ENCODE measurements at places on chromosomes 12 and 14.

- no peak for DNase-seq
Observed at GRCh38 chr14:67365476-67365875, 5.3 kb downstream of the EIF2S1 start.

GRCh38 chr12:116406529-116406928 lies 129.0 kb upstream of the MED13L start:
- no peak for DNase-seq

DNA sequence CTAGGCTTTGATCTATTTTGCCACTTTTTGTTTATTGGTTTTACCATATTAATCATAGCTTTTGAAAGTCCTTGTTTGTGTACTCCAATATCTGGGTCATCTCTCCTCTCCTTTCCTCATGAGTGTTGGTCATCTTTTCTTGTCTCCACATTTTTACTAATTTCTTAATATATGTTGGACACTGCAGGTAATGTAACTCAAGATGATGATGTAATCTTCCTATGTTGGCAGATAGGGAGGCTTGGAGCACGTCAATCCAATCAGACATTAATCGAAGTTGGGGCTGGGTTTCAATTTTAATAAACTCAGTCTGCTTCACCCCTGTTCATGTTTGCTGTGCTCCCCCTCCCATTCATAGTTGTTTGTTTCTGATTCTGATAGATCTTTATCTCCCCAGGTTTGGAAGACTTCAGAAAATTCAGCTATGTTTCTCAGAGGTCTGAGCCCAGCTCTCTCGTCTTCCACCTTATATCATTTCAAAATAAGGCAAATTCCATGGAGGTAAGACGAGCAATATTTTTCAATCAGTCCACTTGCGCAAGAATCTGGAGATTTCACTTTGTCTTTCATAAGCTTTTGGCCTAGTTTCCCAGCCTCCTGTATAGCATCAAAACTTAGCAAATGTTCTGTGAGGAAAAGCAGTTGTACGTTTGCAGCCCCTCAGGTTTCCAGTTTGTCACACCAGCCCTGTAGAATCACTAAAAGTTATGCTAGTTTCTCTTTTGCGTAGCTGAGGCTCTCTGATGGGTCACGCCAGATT lies 504.1 kb downstream of the TMTC2 start:
- no peak for DNase-seq

DNA sequence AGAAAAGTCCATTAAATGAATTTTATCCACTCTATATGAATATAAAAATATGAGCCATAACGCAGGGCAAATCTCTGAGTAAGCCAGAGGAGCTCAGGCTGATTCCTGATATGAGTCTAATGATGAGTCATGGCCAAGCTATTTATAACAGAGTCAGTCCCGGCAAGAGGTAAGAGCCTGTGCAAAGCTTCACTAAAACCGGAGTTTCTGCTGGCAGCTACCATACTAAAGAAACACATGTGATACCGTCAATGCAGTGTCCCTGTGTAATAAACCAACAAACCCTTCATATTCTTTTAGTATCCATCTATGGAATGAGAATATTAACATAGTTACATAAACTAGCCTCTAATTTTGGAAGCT lies 319.4 kb downstream of the KCNC2 start:
- no peak for DNase-seq

DNA sequence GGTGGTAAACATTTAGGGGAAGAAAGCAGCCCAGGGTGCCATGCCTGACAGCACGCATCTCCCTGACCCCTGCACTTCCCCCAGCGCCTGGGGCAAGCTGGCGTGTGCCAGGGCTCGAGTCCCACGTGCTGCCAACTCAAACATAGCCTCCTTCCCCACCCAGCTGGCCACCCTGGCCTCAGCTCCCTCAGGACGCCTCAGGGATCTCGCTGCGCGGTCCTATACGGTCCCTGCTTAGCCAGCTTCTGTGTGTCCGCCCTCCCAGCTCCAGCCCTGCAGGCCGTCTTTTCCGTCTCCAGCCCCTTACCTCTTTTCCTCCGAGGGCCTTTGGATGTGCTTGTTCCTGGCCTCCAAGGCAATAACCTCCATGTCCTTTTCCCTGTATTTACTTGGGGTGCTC lies 71.0 kb downstream of the TESC start:
- DNase-seq, result no peak
